ENCODE measurements at places on chromosomes 2 and 18.

DNA sequence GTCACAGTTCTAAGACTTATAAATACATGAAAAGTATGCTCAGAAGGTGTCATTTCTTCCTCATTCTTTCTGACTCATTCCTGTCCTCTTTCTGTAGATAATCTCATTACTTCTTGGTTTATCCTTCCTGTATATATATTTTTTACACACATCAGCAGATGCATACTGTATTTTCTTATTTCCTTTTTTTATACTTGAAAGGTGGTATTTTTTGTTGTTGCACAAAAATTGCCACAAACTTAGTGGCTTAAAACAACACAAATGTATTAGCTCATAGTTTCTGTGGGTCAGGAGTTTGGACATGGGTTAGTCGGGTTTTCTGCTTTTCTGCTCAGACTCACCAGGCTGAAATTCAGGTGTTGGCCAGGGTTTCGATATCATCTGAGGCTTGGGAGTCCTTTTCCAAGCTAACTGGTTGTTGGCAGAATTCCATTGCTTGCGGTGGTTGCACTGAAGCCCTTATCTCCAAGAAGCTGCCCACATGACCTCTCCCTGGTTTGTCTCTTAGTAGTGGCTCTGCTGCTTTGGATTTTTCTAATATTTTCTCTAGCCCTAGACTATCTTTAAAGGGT, 162.6 kb downstream of the FMNL2 start:
- peak; percentile 32 for DNase-seq

DNA sequence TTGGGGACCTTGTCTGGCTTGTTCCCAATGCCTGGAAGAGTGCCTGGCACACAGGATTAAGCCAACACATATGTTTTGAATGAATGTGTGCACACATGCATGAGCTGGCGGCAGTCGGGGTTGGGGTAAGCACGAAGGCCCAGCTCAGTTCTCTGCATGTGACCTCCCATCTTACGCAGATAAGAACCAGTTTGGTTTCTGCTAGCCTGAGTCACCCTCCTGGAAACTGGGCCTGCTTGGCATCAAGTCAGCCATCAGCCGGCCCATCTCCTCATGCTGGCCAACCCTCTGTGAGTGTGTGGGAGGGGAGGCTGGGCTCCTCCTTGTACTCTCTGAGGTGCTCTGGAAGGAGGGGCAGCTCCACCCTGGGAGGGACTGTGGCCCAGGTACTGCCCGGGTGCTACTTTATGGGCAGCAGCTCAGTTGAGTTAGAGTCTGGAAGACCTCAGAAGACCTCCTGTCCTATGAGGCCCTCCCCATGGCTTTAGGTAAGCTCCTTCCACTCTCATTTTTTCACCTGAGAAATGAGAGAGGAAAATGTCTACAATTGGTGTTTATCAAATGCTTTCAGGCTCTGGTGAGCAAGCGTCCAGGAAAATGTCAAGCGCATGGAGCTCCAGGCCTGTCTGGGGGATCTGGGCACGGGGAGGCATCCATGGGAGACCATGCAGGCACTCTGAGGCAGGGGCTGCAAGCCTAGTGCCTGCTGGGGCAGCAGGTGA, 9.7 kb upstream of the IL1RN start:
- DNase-seq: peak; percentile 47

- no peak for DNase-seq
Observed at GRCh38 chr2:189221811-189222467, 42.4 kb upstream of the COL5A2 start.

GRCh38 chr18:9716780-9717563, 8.9 kb downstream of the RAB31 start:
- DNase-seq: no peak

- no peak for DNase-seq
Observed at GRCh38 chr2:170745305-170745704, 24.9 kb upstream of the ERICH2 start.

DNA sequence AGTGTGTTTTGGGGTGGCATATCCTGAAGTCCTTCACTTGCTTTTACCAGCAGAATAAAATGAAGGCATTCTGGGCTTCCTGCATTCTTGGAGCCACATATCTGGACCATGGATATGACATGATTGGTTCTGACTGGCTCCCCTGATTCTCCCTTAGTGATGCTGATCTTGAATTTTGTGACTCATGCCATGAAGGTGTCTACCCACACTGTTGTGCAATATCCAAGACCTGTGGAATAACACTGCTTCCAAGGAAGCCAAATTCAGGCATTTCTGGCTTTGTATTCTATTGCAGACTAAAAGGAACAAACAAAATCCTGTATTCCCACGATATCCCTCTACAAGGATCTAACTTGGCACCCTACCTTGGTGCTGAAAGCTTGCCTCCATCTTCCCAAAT, 125.8 kb downstream of the LYPD6B start:
- DNase-seq: no peak

DNA sequence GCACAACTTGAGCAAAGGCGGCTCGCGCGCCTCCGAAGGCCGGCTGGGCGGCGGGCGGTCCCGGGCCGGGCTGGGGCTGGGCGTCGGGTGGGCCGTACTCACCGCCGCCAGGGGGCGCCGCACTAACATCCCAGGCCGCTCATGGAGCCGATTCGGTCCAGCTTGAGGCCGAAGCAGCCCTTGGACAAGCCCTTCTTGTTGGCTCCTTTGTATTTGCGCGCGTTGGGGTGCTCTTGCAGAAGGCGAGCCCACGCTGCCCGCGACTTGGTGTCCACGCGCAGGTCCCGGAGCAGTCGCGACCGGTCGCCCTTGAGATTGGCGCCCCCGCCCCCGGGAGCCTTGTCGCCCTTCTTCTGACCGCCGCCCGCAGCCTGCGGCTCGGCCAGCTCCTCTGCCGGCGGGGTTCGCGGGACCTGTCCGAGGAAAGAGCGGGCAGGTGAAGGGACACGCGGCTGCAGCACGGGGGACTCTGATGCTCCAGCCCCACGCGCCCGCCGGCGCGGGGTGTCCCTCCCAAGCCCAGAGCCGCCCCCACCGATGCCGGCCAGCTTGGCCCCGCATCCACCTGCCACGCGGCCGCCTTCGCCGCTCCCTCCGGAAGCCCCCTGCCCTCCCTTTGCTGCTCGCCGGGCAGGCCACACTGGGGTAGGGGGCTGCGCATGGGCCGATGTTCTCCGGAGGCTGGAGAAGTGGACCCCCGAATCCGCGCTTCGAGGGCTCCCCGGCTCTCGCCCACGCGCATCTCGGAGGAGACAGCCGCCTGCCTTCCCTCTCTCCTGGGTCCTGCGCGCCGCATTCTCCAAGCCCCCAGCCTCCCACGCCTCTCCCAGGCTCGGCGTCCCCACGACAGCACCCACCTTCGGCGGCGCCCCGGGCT, 655 bp downstream of the NPPC start:
- DNase-seq: peak; percentile 75

DNA sequence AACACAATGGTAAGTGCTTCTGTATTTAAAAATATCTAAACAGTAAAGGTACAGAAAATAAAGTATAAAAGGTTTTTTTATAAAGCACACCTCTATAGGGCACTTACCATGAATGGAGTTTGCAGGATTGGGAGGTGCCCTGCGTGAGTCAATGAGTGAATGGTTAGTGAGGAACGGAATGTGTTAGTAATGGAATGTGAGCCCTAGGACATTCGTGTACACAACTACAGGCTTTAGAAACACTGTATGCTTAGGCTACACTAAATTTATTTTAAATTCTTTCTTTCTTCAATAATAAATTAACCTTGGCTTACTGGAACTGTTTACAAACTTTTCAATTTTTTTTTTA, 337.9 kb upstream of the SLC39A10 start:
- DNase-seq: no peak

DNA sequence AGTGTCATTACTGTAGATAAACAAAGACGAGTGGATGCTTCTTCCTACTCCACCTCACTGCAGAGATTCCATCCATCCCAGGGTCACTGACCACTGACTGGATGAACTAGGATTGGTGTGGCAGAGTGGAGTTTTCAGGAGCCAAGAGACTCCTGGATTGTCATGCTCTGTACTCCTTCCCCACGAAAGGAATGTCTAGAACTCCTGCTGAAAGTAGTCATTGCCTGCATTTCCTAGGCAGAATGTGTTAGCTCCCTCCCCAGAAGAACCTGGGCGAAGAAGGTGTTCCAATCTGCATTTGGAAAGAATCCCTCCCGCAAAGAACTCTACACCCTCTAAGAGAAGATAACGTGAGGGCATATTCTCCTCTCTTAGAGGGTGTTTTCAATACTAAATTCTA, 6.2 kb downstream of the PAX8 start:
- DNase-seq: no peak

- no peak for DNase-seq
Observed at GRCh38 chr2:196601430-196602306, 37.8 kb upstream of the CCDC150 start.

DNA sequence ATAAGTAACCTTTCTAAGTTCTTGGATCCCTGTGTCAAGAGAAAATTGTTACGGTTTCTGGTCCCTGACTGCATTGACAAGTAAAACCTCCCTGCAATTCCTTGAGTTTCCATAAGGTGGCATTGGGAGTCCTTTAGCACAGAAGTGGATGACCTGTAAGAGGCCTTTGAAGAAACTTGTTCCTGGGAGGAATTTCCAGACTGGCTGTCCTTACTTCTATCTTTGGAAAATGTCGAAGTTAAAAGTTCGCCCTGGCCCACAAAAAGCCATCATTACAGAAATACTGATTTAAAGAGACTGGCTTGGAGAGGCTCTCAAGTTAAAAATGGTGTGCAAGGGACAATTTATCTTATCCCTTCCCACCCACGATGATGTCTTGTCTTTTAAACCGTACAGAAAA, 218.4 kb downstream of the CDH20 start:
- DNase-seq: peak; percentile 45

DNA sequence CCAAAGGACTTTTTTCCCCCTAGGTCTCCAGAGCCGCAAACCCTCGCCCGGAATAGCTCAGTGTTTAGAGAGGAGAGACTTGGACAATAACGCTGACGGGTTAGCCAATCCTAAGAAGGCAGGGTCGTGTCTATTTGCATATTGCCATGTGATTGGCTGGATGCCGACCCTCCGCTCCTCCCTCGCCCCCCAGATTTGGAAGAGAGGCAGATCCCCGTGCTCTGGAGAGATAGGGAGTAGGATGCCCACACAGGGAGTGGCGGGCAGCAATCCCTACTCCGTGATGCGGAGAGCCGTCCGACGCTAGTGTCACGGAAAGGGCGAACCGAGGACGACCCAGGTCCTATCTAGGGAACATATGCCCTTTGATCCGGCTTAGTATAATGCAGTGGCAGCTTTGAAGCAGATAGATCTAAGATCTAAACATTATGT, 1.4 kb downstream of the WNT6 start:
- no peak for DNase-seq

DNA sequence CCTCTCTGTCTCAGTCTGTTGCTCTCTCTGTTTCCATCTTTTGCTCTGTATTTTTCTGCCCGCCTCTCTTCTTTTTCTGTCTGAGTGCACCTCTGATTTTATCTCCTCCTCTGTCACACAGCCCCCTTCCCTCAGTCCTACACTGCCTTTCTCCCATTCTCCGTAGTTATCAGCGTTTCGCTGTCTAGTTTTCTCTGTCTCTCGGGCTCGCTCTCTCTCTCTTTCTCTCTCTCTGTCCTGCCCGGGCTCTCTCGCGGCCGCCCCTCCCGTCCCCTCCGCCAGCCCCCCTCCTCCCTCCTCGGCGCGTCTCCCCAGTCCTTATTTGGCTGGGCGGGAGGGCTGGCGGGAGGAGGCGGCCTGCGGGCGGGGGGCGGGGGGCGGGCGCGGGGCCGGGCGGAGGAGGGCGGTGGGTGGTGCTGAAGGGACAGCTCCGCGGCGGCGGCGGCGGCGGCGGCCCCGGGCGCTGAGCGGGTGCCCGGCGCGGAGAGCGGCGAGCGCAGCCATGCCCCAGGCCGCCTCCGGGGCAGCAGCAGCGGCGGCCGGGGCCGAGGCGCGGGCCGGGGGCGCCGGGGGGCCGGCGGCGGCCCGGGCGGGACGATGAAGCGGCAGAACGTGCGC, at the start of gene KCNK3:
Gene KCNK3, plus strand, starts transcription at position 444 of the 618 bp plus-strand sequence. Its CDS starts 154 bp downstream, at position 598.
- no peak for DNase-seq

- DNase-seq: no peak
Observed at GRCh38 chr2:211748339-211748738, 790.3 kb downstream of the ERBB4 start.

- DNase-seq: no peak
Observed at GRCh38 chr2:132691556-132691955, 21.6 kb upstream of the LYPD1 start.

GRCh38 chr2:60483401-60483800, 70.1 kb downstream of the BCL11A start:
- DNase-seq: no peak

DNA sequence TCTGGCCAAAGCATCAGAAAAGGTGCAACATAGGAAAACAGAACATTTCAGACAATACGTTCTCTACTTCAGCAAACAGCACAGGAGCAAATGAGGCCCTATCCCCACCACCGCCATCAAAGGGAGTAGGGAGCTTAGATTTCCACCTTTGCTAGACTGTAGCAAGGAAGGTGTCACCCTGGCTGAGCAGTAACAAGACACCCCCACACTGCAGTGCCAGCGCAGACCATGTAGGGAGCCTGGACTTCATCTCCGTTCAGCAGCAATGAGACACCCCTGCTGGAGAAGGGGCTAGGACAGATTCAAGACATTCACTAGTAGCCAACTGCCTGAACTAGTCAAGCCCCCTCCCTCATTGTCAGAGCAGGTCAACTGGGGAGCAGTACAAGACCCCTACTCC, 160.1 kb upstream of the CBLN2 start:
- no peak for DNase-seq

DNA sequence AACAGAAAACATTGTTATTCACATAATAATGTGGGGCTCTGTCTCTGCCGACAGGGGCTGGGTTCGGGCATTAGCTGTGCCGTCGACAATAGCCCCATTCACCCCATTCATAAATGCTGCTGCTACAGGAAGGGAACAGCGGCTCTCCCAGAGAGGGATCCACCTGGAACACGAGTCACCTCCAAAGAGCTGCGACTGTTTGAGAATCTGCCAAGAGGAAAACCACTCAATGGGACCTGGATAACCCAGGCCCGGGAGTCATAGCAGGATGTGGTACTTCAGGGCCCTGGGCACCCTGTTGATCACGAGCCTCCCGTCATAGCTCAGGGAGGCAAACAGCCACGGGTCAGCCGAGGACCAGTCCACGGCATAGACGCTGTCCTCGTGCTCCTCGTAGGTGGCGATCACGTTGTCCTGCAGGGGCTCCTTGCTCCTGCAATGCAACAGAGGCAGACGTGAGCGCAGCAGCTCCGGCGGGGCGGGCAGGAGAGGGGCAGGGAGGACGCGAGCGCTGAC, 188.5 kb downstream of the EIPR1 start:
- no peak for DNase-seq

- DNase-seq: no peak
Observed at GRCh38 chr2:172079416-172079815, 5.9 kb upstream of the DLX1 start.

GRCh38 chr18:8756571-8756970, 51.2 kb downstream of the MTCL1 start:
- no peak for DNase-seq

- DNase-seq: no peak
Observed at GRCh38 chr2:120862201-120863060, 126.8 kb downstream of the GLI2 start.

DNA sequence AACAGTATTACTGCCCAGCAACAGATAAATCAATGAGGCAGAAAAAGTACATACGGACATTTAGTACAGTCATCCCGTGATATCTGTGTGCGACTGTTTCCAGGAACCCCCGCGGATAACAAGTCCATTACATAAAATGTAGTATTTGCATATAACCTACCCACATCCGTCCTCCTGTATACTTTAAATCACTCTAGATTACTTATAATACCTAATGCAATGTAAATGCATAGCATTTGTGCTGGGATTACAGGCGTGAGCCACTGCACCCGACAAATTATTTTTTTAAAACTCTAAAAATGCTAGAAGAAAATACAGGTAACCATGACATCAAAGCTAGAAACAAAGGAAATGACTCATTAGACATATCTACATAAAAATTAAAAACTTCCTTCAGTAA, 91.6 kb downstream of the FAM161A start:
- peak; percentile 64 for DNase-seq

Measured in activated CD4-positive, alpha-beta T cell treated with anti-CD3 and anti-CD28 coated beads, Interleukin-2, Interleukin-4, amounts not matched to agents 100 ng/mL and 50 ng/mL, durations not matched to agents 16 hours and 8 hours (primary cell).